ENCODE measurements at places on chromosomes 16 and 17.

GRCh38 chr16:51107742-51108141, 43.3 kb downstream of the SALL1 start:
- no peak for DNase-seq

DNA sequence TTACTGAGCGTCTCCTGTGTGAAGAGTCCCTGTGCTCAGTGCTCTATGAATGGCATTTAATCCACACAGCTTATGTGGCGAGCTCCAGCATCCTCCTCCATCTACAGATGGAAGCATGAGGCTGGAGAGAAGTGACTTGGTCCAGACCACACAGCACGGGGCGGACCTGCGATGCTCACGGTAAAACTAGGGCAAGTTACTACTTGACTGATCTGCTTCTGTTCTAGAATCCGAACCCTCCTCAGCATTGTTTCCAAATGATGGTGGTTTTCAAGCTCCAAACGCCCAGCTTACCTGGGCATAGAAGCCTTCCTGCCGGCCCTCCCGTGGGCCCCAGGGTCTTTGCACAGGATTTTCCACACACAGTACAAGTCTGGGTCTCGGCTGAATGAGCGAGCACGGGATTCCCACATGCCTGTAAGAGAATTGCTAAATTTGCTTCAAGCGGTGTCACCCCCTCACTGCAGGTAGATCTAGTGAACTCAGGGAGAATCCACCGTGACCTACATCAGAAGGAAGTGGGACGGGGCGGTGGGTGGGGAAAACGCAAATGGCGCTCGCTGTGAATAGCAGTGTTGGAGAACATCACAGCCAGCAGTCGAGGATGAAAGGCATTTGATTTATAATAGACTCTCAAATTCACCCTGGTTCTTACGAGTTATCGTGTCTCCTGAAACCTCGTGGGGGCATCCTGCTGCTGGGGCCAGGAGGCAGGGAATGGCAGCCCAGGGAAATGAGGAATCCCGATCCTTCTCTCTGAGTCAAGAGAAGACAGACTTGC, 101.1 kb downstream of the CMIP start:
- no peak for DNase-seq

- DNase-seq, result no peak
Measured at GRCh38 chr16:58048494-58049231, 23.1 kb downstream of the MMP15 start.

GRCh38 chr17:74861662-74862107, 2.0 kb upstream of the GRIN2C start:
- DNase-seq, result no peak

- DNase-seq, result no peak
Measured at GRCh38 chr16:1145383-1146100, 7.4 kb upstream of the CACNA1H start.

DNA sequence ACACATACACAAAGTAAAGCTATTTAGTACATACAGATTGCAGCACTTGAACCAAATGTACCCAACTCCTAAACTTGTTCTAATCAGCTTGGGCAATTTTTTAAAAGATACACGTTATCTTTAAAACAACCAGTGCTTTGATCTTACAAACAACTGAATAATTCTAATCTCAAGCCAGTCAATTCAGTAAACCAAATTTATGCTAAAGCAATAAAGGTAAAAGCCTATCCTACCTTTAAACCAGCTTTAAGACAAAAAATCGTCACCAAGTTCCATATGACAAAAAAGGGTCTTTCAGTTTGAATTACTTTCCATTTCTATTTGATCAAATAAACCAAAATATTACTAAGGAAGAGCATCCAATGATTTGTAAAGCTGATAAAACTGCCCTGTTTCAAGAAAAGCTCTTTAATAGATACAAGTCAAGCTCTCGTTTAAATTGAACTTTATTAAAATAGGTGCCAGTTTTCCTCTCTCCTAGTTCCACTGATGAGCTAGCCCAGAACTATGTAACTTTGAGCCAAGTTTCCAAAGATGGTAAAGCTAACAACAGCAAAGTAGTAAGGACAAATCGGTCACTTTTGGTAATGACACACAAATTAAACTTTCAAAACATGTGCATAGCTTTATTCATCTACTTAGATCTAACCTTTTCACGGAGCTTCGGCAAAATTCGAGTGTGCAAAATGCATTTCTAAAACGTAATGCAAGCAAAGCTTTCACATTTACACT, 10.2 kb downstream of the CRYBA1 start:
- no peak for DNase-seq

GRCh38 chr16:79811541-79811940, 211.0 kb upstream of the MAF start:
- no peak for DNase-seq

DNA sequence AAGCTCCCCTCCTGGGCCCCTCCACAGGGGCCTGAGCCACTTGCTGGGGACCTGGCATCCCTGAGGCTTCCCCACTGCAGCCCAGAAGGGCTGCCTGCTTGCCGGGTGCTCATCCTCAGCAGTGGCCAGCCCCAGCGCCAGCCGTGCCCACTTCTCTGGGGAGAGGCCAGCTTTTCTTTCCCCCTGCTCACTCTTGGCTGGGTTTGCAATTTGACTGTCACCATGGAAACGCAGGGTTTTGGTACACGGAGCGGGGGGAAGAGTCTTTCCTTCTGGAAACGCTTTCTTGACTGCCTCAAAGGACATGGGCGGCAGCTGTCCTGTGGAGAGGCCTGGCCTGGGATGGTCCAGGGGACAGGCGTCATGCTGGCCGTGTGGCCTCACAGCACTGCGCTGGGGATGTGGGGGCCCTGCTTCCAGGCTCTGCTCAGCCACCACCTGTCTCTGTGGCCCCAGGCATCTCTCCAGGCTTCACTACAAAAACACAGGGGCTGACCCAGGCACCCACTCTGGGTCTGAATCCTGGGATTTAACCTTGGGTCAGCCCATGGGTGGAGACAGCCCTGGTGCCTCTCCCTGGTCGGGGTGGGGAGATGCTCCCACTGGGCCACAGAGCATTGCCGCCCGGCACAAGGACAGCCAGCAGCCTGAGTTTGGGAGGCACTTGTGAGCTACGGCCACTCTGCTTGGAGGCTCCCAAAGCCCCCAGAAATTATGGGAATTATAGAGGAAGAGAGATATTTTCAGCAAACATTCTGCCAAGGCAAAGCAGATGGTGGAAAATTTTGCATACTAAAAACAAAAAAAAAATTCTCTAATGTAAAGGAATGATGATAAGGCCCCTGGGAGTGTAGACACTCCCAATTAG, 45.9 kb upstream of the DOC2B start:
- DNase-seq, result no peak

DNA sequence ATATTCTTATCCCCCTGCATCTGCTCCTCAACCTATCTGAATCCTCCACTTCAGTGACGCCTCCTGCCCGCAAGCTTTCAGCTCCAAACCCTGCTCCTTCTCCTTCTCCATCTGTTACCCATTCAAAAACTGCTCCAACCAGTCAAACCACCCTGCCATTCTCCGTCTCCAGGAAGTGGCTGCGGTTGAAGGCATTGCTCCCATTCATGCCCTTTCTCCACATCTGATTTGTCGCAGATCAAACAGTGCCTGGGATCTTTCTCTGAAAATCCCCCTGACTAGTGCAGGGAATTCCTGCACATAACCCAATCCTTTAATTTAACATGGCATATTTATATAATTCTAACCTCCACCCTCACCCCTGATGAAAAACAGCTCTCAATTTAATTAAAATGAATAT, 56.3 kb downstream of the SLFN5 start:
- no peak for DNase-seq

GRCh38 chr17:2694381-2695242, 17.0 kb downstream of the CLUH start:
- no peak for DNase-seq

- DNase-seq, result no peak
Measured at GRCh38 chr16:24309258-24310142, 53.4 kb downstream of the CACNG3 start.

DNA sequence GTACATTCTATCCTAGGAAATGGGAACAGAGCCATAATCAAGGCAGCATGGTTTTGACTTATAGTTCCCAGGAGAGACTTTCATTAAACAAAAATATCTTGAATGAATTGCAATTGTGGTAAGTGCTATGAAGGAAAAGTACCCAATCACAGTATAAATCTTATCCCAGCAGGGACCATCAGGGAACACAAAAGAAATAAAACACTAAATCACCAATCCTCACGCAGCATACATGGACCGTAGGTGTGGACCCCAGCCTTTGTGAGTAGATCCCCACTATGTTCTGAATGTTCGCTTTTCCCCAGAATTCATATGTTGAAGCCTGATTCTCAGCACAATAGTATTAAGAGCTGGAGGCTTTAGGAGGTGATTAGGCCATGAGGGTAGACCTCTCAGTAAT, 925.0 kb upstream of the RBFOX1 start:
- no peak for DNase-seq

DNA sequence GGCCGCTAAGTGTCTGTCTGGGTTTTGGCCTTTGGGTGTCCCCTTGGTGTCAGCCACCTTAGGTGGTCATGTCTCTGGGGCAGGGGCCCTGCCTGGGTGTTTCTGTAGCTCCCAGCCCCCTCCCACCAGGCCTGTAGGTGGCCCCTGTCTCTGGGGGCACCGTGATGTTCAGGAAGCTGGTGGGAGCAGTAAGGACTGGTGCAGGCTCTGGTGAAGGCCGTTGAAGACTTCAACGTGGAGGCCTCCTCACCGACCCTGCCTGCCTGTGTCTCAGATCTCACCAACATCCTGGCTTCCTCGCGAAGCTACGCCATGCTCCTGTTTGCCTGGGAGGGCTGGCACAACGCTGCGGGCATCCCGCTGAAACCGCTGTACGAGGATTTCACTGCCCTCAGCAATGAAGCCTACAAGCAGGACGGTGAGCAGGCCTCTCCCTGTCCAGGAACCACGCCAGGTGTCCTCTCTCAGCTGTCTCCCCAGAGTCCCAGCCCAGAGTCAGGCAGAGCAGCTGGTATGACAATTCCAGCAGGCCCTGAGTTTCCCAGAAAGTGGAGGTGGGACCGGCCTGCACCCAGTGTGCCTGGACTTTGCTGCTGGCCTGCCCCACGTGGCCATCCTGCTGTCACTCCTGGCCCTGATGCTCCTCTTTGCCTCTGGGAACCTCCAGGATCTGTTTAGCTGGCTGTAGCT, 2.8 kb downstream of the ACE start:
- DNase-seq, result no peak

DNA sequence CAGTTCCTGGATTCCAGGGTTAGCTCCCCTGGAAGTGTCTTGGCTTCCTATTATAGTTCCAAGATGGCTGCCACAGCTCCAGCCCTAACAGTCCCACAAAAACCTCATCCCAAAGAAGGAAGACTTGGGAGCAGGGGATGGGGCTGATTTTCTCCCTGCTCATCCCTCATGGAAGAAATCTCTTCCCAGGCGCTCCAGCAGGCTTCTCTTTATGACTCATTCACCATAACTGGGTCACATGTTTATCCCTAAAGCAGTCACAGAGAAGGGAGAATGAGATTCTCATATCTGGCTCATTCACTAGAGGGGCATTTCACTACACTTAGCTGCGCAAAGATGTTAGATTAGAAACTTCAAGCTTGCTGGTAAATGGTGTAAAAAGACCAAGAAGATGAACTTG, 206.5 kb upstream of the IRX3 start:
- no peak for DNase-seq

- no peak for DNase-seq
Measured at GRCh38 chr17:55398689-55399088, 22.9 kb downstream of the MMD start.

DNA sequence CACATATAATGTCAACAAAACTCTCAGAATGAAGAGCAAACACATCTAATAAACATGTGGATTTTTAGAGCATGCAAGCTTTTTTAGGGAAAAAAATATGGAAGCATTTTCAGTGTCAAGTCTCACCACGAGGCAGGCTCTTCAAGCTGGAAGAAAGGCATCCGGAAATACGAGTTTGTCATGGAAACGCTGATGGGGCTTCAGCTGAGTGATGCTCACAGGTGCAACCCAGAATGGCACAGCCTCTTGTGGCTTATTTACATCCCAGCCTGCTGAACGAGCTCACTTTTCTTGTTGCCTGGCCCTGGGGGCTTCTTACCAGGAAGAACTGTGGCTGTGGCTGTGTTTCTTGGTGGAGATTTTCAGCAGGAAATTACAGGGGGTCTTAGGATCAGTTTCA, 24.1 kb upstream of the DYNLL2 start:
- DNase-seq, result no peak

GRCh38 chr16:10931977-10932632, 10.2 kb downstream of the DEXI start:
- DNase-seq, result no peak

DNA sequence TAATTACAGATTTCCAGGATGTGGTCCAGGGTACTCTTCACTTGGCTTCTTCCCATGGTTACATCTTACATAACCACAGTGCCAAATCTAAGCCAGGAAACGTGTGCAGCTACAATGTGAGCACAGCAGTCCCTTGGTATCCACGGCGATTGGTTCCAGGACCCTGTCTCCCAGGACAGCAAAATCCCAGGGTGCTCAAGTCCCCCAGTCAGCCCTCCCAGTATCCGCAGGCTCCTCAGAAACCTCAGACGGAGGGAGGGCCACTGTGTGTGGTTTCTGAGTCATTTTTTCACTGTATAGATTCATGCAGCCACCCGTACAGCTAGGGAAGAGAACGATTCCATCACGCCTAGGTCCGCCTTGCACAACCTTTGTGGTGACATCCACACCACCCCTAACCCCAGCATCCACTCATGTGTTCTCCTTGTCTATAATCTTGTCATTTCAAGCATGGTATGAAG, 11.1 kb upstream of the ATP2C2 start:
- DNase-seq, result no peak

- no peak for DNase-seq
Measured at GRCh38 chr16:79090966-79091365, 509.6 kb downstream of the MAF start.

- DNase-seq, result no peak
Measured at GRCh38 chr16:1311738-1312466, 2.5 kb downstream of the UBE2I start.

DNA sequence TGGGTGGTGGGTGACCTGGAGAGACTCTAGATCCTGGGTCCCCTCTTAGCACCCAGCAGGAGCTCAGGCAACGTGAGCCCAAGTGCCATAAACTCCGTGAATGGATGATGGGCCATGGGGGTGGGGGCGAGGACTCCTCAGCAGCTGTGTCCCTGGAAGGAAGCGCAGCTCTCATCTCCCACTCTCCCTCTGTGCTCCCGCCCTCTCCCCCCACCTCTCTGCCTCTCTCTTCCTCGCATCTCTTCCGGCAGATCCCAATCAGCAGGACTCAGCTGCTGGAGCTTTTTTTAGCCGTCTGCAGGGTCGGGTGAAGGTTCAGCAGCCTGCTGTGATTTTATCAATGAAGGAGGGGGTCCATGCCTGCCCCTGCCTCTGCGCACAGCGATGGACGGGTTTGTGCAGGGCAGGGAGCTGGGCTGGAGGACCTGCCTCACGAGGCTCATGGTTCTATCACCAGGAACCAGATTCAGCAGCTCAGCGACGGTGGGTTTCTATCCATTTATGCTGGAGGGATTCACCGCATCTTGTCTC, 8.3 kb downstream of the CCR7 start:
- no peak for DNase-seq

DNA sequence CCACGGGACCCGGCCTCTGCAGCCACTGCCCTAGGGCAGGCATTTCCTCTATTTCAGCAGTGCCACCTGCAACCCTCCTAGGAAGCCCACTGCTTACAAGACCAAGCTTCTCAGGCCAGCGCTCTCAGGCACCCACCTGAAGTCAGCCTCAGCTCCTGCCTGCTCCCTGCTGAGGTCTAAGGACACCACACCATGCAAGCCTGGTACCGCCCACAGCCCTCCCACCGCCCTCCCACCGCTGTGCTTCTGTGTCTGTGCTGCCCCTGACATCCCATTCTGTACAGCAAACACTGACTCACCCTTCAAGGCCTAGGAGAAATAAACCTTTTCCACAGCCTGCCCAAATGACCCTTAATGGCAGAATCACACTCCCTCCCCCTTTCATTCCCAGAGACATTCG, 6.3 kb downstream of the CLUH start:
- DNase-seq, result no peak

All from naive thymus-derived CD8-positive, alpha-beta T cell (primary cell).